ENCODE measurements at places on chromosomes 11 and 22. TPM values are rescaled to one million over a fixed set of nuclear protein-coding genes. Genes with fewer than 3 reads are reported as not detected.

The H19 gene
- 4.3 TPM for total RNA-seq

The PAX6 gene
- total RNA-seq, result 51.9 TPM

The RIMBP3B gene
- total RNA-seq, result 1.0 TPM

The OR52N1 gene
- not detected for total RNA-seq

The PVALB gene
- 0.56 TPM for total RNA-seq

DNA sequence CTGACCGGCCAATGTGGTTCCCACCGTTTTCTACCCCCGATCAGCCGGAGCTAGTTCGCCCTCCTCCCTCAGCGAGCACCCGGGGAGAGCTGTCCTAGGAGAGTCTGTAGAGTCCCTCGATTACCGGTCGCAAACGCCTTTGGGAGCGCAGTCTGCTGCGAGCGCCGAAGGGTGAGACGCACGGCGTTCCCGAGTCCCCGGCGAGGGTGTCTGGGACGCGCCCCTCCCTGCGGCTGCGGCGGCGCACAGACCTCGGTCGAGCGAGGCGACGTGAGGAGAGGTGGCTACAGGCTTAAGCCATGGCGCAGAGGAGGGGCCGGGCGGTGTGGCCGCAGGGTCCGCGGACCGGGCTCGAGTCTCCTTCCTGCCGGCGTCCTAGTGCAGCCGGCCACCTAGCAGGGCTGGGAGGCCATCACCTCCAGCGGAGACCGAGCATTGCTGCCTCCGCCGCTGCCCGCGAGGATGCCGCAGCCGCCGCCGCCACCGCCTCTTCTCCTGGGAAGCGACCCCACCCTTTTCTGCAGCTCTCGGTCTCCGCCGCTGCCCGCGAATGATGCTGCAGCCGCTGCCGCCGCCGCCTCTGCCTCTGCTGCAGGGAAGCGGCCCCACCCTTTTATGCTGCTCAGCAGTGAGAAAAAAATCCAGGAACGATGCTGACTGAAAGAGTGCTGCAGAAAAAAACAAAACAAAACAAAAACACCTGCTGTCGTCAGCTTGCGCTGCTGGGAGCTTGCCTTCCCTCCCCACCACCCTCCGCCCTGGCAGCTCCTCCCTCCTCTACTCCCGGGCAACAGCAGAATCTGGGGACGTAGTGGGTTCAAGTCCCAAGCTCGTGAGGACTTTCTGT is at the start of gene MAP6:
MAP6 (minus strand) TSS at position 588 of the 847 bp plus-strand sequence. CDS start 669 bp downstream, outside the sequence.
- peak; percentile 87 for ATAC-seq

GRCh38 chr11:114134870-114135269 is 75.4 kb downstream of the ZBTB16 start:
- ATAC-seq, result peak; percentile 80

- ATAC-seq, result no peak
Observed at GRCh38 chr11:132088551-132088950, 718.1 kb downstream of the NTM start.

GRCh38 chr11:64649291-64649697 is 58.3 kb downstream of the SLC22A12 start:
- no peak for ATAC-seq

- ATAC-seq, result no peak
Observed at GRCh38 chr11:31973172-31973571, 117.7 kb upstream of the RCN1 start.

- ATAC-seq, result no peak
Observed at GRCh38 chr11:126993599-126993998, 7.0 kb downstream of the KIRREL3 start.

DNA sequence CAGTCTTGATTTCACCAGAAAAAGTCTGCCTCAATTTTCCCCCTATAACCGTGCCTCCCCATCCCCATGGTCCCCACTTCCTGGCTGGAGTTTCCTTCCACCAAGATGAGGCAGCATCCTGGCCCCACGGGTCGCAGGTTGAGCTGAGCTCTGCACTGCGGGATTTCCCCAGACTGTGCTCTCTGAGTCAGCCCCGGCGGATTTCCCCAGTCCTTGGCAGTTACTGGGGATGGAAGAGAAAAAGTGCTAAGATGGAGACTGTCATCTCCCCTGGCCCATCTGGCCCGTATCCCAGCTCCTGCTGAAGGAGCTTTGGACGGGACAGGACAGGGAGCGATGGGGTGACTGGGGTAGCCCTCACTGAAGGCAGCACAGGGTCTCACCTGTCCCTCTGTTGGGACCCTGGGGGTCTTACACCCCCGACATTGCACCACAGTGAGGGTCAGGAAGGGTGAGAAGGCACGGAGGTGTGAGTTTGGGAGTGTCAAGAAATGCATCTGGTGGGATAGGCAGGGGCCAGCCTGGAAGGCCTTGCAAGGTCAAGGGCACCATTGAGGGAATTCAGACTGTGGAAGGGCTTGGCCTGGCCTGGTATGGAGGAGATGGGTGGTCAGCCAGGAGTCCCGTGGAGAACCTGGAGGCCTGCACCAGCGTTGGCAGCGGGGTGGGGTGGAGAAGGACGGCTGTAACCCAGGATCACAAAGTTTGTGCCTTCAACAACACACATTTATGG is 36.5 kb downstream of the NADSYN1 start:
- no peak for ATAC-seq

- ATAC-seq, result peak; percentile 41
Observed at GRCh38 chr11:73538381-73538872, 59.5 kb downstream of the FAM168A start.

DNA sequence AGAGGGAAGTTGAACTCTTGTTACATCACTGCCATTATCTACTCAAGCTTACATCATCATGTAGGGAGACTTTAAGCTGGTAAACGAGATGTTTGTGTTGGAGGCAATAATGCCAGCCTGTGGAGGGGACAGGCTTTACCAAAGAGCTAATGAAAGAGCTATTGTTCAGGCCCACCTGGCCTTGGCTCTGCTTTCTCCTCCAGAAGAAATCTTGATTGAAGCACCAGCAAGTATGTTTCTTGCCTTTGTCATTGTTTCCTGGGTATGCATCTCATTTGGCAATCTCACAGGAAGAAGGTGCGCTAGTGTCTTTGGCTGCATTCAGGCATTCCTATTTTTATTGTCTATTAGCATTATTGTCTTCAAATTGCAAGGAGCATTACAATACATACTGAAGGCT is 16.7 kb upstream of the CARD18 start:
- no peak for ATAC-seq

GRCh38 chr11:17445240-17445795 is 31.3 kb downstream of the ABCC8 start:
- no peak for ATAC-seq

- no peak for ATAC-seq
Observed at GRCh38 chr22:47715866-47716578, 953.6 kb downstream of the TBC1D22A start.

DNA sequence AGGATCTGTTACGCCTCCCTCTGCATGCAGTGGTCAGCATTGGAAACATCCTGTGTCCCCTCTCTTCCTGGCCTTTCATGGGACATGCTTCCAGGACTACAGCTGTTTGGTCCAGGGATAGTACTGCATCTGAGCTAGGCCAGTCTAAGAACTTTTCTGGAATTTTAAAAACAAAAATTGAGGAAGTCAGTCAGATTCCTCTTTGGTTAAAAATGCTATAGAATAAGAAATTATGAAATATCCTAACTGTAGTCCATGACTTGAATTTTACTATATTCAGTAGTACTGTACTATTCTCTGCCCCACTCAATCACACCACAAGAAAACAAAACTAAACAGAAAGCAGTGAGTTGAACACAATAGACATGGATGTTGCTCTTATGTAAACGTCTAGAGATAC is 201.0 kb upstream of the CADM1 start:
- ATAC-seq, result no peak

- ATAC-seq, result no peak
Observed at GRCh38 chr11:73465871-73466270, 89.7 kb downstream of the RELT start.

GRCh38 chr11:110251836-110252235 is 44.6 kb downstream of the RDX start:
- ATAC-seq, result no peak

DNA sequence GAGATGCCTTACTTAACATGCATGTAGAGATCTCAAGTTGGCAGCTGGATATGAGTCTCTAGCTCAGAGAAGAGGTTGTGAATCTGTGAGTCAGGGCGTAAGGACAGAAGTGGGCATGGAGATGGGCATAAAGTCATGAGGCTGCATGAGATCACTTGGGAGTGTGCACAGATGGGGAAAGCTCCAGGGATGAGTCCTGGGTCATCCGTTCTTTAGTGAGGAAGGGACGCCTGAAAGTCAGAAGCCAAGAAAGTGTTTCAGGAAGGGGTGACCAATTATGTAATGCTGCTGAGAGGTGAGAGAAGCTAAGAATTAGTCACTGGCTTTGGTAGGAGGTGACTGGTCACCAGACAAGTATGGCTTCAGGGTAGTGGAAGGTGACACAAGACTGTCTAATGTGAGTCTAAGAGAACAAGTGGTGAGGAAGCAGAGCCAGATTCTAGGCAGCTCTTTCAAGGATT is 6.7 kb downstream of the ACP2 start:
- ATAC-seq, result no peak

DNA sequence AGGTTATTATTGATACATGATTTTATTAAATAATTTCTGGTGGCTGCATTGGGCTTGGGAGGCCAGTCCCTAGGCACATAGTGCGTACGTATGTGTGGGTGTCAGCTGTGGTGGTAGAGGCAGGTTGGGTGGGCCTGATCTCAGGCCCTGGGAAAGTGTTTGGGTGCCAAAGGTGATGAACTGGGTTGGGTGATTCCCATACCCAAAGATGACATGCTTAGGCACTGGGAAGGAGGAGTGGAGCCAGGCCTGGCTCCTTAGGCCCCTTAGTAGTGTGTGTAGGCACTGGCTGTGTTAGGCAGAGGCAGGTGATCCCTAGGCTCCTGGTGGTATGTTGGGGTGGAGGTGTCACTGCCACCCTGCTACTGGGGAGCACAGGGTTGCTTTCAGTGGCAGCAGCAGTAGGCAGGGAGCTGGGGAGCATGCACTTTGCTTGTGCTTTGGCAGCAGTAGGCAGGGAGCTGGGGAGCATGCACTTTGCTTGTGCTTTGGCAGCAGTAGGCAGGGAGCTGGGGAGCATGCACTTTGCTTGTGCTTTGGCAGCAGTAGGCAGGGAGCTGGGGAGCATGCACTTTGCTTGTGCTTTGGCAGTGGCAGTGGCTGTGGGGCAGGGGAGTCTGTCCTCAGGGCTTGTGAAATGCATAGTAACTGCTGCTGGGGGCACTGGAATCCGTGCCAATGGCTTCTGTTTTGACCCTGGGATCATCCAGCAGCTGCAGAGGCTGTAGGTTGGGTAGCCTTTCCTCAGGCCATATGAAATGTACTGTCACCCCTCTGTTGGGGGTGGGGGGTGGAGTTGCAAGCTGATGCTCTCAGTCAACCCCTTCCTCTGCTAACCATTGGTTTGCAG is 84.4 kb downstream of the RRM1 start:
- no peak for ATAC-seq

- ATAC-seq, result no peak
Observed at GRCh38 chr22:37848587-37849088, 581 bp upstream of the EIF3L start.

- ATAC-seq, result no peak
Observed at GRCh38 chr11:135006800-135007199, 594.8 kb upstream of the B3GAT1 start.

- no peak for ATAC-seq
Observed at GRCh38 chr22:27612115-27612514, 189.4 kb downstream of the MN1 start.

DNA sequence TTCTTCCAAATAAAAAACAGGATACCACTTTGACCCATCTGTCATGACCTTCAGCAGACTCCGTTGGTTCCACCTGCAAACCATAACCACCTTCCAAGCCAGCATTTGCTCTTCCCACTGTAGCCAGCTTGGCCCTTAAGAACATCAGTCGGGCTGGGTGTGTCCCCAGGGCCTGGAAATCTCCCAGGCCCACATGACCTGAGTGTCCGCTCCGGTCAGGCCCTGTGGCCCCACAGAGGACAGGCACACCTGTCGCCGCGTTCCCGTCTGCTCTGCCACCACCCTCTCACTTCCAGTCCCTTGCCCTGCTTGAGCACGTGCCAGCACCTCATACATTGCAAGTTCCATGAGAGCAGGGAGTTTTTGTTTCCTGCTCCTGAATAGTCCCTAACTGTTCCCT is 65.7 kb upstream of the PITPNB start:
- ATAC-seq, result no peak

- no peak for ATAC-seq
Observed at GRCh38 chr11:2298131-2298794, 3.5 kb downstream of the C11orf21 start.

DNA sequence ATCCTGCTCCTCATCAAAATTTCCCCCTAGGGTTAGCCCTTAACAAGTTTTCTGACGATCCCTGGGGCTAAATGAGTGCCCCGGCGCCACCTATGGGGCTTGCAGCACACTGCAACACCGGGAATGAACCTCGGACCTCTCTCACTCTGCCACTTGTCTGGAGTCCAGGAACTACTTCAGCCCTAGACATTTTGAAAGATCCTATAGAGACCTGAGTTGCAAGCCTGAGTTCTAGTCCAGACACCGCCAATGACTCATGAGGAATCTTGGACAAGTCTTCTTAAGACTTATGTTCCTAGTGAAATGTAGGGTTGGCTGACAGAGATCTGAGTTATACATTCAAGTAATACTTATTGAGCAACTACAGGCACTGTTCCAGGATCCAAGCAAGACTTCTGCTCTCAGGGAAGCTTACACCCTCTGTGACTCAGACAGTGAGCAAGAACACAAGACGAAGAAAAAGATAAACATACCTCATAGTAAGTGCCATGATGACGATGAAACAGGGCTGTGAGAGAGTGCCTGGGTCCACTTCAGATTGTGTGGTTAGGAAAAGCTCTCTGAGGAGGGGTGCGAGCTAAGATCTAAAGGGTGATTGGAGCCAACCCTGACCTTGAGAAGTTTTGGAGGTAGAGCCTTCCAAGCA is 10.2 kb upstream of the STK33 start:
- ATAC-seq, result no peak

DNA sequence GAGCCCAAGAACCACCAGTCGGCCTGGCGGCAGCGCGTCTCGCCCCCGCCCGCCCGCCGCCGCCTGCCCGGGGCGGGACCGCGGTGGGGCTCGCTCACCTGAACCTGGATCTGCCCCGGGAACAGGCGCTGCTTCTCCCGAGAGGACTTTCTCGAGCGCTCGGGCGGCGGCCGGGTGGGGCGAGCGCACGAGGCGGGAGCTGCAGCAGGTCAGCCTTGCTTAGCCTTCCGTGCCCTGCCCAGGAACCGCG is 133 bp downstream of the MYH9 start:
- ATAC-seq, result peak; percentile 7

Measured in motor neuron (in vitro differentiated cells).